GM23338 (cell line): ENCODE measurements at places on chromosomes 2 and 18. TPM values are rescaled to one million over a fixed set of nuclear protein-coding genes. Genes with fewer than 3 reads are reported as not detected.

DNA sequence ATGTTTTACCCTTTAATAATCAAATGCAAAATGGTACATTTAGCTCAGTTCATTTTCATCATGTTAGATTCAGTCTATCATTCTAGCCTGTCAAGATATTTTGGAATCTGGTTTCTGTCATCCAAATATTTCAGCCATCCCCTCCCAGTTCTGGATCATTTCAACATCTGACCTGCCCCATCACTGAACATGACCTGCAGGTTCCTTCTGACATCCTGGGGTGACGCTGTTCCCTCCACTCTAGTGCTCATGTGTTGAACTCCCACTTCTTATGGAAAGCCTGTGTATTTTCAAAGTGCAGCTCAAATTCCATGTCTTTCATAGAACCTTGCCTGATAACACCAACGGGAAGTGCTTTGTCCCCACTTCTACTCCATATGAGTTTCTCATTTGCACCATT, 320.0 kb upstream of the TNP1 start:
- no peaks in the 10 kb centered on the region for H3K36me3 ChIP-seq
- H3K4me3 ChIP-seq: no peak overlapping the region
- no peak for DNase-seq

DNA sequence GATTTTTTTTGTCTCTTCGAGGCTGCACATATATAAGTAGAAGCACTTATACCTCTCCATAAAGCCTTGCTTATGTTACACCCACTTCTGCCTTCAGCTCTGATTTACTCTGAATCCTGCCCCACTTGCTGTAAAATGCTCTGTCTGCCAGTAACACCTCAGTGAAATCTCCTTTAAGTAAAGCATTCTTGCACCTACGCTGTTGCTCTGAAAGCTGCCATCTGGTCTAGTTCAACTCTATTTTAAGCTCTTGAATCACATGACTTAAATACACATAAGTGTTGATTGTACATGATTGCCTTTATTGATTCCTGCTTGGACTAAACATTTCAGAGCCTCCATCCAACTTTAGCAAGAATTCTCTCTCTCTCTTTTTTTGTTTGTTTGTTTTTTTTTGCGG, 609.0 kb upstream of the CELF4 start:
- H3K4me1 ChIP-seq: 0 out of 2 replicates have a peak, but pooled peaks cover 11% of the 10 kb centered on the region
- H3K36me3 ChIP-seq: no peaks in the 10 kb centered on the region
- no peak for DNase-seq
- H3K27me3 ChIP-seq: no peaks in the 10 kb centered on the region
- H3K4me3 ChIP-seq: no peak overlapping the region

FOXI3 gene
- total RNA-seq: 11.8 and 13.3 TPM in 2 replicates

DNA sequence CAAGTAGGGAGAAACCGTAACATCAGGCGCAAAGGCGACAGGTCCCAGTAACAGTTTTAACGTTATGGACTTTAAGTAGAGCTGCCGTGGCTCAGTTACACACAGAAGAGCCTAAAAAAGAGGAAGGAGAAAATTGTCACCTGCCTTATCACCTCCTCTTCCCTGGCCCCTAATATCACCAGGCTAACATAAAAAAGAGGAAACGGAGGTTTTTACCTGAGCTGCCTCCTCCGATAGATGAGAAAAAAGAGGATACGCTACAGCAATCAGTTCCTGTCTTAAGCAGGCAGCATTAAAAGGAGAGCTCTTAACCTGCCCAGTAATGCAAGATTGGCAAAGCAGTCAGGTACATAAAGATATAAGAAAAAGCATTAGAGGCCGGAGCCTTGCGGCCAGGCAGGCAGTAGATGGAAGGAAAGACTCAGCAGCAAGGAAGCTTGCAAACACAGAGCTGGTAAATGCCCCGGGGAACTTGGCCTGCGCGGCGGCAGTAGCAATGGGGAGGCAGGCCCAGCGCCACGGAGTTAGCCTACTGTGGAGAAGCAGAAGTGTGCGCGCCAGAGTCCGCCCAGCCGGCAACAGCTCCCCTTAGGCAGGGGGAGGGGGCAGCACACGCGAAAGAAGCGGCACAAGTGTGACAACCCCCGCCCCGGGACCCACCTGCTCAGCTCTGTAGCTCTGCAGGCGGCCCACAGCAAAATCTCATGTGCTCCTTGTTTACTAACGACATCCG, 116.3 kb upstream of the SCN7A start:
- no peaks in the 10 kb centered on the region for H3K36me3 ChIP-seq
- peak; percentile 77 for DNase-seq
- H3K27me3 ChIP-seq: peaks cover 4% of the 10 kb centered on the region; the same call in 1 of the 2 replicates
- H3K4me3 ChIP-seq: peak overlapping the region; percentile 45
- H3K27ac ChIP-seq: no peak overlapping the region

- H3K4me3 ChIP-seq: no peak overlapping the region
- DNase-seq: no peak
- H3K27me3 ChIP-seq: no peaks in the 10 kb centered on the region
- H3K4me1 ChIP-seq: peaks cover 13% of the 10 kb centered on the region; the same call in 1 of the 2 replicates
- H3K27ac ChIP-seq: 0 out of 2 replicates have a peak overlapping the region, but pooled peaks have one; percentile 19
Observed at GRCh38 chr2:24816884-24817283, 23.7 kb downstream of the CENPO start.

GRCh38 chr2:24329700-24330099, 30.6 kb downstream of the ITSN2 start:
- no peaks in the 10 kb centered on the region; the same call in 1 of the 2 replicates for H3K4me1 ChIP-seq
- H3K27me3 ChIP-seq: no peaks in the 10 kb centered on the region
- no peaks in the 10 kb centered on the region for H3K36me3 ChIP-seq
- H3K27ac ChIP-seq: no peak overlapping the region

GRCh38 chr2:161165811-161166210, 5.6 kb downstream of the TANK start:
- H3K27ac ChIP-seq: no peak overlapping the region
- DNase-seq: no peak
- peaks cover 4% of the 10 kb centered on the region for H3K4me1 ChIP-seq

DNA sequence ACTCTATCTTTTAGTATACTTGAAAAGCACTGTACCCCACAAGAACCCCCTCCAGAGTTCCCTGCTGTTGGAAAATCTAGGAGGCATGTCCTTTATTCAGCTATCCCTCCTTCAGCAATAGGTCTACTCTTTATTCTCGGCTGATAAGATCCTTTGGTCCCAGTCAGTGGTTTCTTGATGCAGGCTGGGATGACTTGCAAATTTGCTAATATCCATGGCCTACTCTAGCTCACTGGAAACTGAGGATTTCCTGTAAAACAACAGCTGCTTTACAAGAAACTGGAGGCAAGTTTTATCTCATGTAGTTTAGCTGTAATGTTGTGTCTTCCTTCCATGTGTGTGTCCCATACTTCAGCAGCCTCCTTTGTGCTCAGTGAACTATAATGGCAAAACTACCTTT, 183.9 kb upstream of the SCN7A start:
- H3K4me1 ChIP-seq: no peaks in the 10 kb centered on the region
- no peak for DNase-seq
- H3K27me3 ChIP-seq: no peaks in the 10 kb centered on the region
- H3K27ac ChIP-seq: no peak overlapping the region
- no peaks in the 10 kb centered on the region for H3K36me3 ChIP-seq
- no peak overlapping the region for H3K4me3 ChIP-seq

SLC4A5 gene
- total RNA-seq: 0.24 and 0.89 TPM in 2 replicates

DNA sequence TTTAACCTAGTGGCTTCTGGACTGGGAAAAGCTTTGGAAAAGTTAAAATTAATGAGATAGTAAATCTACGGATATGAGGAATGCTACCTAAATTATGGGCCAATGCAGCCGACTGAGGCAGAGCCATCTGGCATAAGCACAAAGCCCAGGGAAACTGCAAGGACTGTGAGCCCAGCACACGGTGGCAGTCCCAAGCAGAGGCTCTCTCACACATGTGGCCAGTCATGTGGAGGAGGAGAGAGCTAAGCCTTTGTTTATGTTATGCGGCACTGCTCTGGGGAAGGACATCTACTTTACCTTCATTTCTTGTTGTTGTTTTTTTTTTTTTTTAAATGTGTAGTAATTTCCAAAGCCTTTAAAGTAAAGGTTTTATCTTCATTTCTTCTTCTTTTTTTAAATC, 267.0 kb downstream of the STK39 start:
- DNase-seq: no peak
- no peaks in the 10 kb centered on the region for H3K27me3 ChIP-seq
- no peaks in the 10 kb centered on the region; the same call in 1 of the 2 replicates for H3K36me3 ChIP-seq
- H3K4me3 ChIP-seq: no peak overlapping the region
- H3K4me1 ChIP-seq: no peaks in the 10 kb centered on the region

GRCh38 chr2:144659731-144660275, 139.9 kb upstream of the ZEB2 start:
- H3K27ac ChIP-seq: no peak overlapping the region
- no peak overlapping the region for H3K4me3 ChIP-seq
- peaks cover 3% of the 10 kb centered on the region for H3K4me1 ChIP-seq
- DNase-seq: no peak
- no peaks in the 10 kb centered on the region for H3K36me3 ChIP-seq

DNA sequence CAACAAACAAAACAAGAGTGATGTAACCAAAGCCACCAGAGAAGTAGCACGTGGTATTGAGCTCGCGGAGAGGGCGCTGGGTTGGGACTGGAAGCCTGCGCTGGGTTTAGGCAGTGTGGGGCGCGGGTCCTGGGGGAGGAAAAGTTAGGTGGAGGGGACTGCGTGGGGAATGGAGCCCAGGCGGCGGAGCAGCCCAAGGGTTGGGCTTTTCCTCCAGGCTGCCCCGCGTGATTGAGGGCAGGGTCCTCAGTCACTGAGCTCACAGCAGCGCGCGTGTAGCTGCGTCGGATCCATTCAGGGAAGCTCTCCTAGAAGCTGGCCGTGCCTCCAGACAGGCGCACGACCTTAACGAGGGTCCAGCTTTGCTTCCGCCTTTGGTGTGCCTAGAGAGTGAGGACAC, 357.4 kb downstream of the GALR1 start:
- no peak for DNase-seq
- no peak overlapping the region for H3K4me3 ChIP-seq
- no peaks in the 10 kb centered on the region for H3K36me3 ChIP-seq
- no peaks in the 10 kb centered on the region for H3K27me3 ChIP-seq

- no peak overlapping the region for H3K4me3 ChIP-seq
- H3K4me1 ChIP-seq: peaks cover 7% of the 10 kb centered on the region
- no peak for DNase-seq
- no peaks in the 10 kb centered on the region for H3K27me3 ChIP-seq
- H3K27ac ChIP-seq: no peak overlapping the region
Observed at GRCh38 chr2:143262389-143262788, 133.2 kb downstream of the ARHGAP15 start.

SLC23A3 gene
- 0.73 TPM in 1 of 2 replicates, not detected in the other for total RNA-seq

DNA sequence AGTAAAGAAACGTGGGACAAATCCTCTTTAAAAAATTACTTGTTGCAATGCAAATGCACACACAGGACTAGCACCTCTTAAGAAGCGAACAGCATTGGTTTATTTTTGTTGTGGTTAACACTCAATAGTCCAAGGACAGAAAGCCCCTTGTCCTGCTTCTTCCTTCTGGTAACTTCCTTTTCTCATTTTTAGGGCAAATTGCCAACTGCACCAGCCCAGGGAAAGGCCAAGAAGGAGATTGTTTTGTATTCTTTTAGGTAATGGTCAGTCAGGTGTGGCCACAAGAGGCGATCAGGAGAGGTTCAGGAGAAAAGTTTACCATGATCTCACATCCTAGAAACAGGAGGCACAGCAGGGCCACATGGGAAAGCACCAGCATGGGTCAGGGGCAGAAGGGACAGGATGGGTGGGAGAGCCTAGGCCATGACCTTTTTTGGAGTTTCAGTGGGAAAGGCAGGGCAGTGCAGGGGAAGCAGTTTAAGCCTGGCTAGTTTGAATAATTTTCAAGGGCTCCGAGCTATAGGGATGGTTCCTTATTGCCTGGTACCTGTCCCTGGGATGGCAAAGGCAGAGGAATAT, 73.0 kb downstream of the CHRNA1 start:
- no peak overlapping the region for H3K27ac ChIP-seq
- H3K36me3 ChIP-seq: no peaks in the 10 kb centered on the region
- H3K27me3 ChIP-seq: no peaks in the 10 kb centered on the region

- H3K36me3 ChIP-seq: no peaks in the 10 kb centered on the region
- DNase-seq: peak; percentile 91
- H3K27ac ChIP-seq: no peak overlapping the region
- H3K27me3 ChIP-seq: no peaks in the 10 kb centered on the region
- H3K4me1 ChIP-seq: peaks cover 10% of the 10 kb centered on the region
Observed at GRCh38 chr2:218168635-218169462, 2.1 kb upstream of the CXCR1 start.

GRCh38 chr2:38146907-38147307, 71.0 kb upstream of the CYP1B1 start:
- DNase-seq: peak; percentile 30
- H3K36me3 ChIP-seq: no peaks in the 10 kb centered on the region
- peaks cover 12% of the 10 kb centered on the region for H3K4me1 ChIP-seq
- H3K27me3 ChIP-seq: no peaks in the 10 kb centered on the region
- no peak overlapping the region for H3K4me3 ChIP-seq
- H3K27ac ChIP-seq: no peak overlapping the region

KCNIP3 gene
- 0.83 and 2.6 TPM in 2 replicates for total RNA-seq

- no peaks in the 10 kb centered on the region for H3K36me3 ChIP-seq
- H3K4me1 ChIP-seq: peaks cover 55% of the 10 kb centered on the region
- H3K4me3 ChIP-seq: no peak overlapping the region
- H3K27ac ChIP-seq: 0 out of 2 replicates have a peak overlapping the region, but pooled peaks have one; percentile 7
Observed at GRCh38 chr2:36403675-36404230, 48.2 kb downstream of the CRIM1 start.

- no peaks in the 10 kb centered on the region for H3K27me3 ChIP-seq
- no peak for DNase-seq
- no peak overlapping the region for H3K27ac ChIP-seq
Observed at GRCh38 chr18:54181856-54182602, 42.4 kb downstream of the MBD2 start.

COL6A3 gene
- total RNA-seq: 7.3 and 8.7 TPM in 2 replicates

DNA sequence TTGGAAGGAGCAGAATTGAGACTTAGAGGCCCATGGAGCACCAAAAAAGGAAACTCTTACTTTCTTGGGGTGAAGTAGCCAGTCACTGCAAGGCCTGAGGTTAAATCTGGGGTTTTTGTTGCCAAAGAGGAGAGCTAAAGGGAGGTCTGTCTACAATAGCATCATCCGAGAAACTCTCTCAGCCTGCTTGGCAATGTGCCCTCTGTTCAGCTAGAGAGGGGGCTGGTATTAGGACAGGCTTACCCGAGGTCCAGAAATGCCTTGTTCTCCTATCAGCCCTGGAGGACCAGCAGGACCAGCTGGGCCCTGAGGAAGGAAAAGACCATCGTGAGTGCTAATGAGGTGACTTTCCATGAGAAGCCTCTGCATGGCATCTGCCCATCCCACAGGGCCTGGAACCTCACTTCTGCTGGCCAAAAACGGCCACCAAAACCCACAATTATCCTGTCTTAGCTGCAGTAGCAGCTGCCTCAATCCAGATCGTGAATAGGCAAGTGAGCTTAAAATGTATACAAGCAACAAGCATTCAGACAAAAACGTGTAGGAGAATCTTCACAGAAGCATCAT, 61.6 kb downstream of the COL6A3 start:
- H3K27me3 ChIP-seq: no peaks in the 10 kb centered on the region
- H3K4me1 ChIP-seq: 0 out of 2 replicates have a peak, but pooled peaks cover 4% of the 10 kb centered on the region
- DNase-seq: no peak
- H3K27ac ChIP-seq: no peak overlapping the region

DNA sequence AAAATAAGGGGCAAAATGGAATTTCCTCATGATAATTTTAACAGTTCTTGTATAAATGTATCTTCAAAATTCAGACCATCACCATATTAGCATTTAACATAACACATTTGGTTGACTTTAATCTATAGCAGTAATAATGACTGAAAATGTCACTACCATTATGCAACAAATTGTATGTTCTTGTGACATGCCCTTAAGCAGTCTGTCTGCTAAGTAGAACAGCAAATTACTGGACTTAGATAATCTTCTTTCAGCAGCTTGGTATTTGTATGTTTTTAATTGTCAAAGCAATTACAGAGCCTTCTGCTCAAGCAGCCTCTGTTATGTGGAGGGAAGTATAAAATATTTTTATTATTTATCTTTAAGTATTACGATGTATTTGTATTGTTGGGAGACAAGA, 214.3 kb upstream of the NXPH2 start:
- H3K4me1 ChIP-seq: no peaks in the 10 kb centered on the region
- H3K27ac ChIP-seq: no peak overlapping the region
- H3K36me3 ChIP-seq: no peaks in the 10 kb centered on the region
- H3K27me3 ChIP-seq: no peaks in the 10 kb centered on the region

DSEL gene
- 20.8 and 24.1 TPM in 2 replicates for total RNA-seq
